ENCODE measurements at places on chromosomes 3 and 15. TPM values are rescaled to one million over a fixed set of nuclear protein-coding genes. Genes with fewer than 3 reads are reported as not detected.

DNA sequence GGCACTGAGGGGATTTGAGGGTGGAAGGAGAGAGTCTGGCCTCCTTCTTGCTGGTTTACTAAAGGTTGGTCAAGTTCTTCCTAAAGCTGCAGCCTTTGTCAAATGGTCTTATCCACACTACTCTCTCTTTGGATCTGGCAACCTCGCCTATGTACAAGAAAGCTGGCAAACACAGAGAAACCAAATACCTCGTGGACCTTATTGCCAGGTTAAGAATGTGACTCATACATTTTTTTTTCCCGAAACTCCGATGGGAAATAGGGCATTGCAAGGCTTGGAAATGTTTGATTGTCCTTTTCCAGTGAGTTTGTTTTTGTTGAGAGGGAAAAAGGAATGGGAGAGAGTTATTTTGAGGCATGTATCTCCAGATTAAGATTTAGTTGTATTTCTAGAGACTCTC, 13.9 kb downstream of the EOMES start:
- no peak for DNase-seq

DNA sequence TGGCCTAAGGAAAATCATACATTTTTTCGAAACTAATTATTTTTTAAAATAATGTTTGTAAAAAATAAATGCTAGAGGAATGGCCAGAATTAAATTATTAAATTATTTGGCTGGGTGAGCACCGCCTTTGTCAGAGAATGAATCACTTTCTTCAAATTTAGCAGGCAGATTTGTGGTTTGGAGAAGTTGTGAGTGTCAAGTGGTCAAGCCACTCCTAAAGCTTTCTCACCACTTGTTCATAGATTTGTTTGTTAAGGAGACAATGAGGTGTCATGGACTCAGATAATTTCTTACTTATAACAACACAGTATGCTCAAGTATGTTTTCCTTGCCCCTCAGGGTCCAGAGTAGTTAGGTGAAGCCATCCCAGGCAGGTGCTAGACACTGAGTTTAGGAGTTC, 196.2 kb downstream of the TUSC7 start:
- no peak for DNase-seq

KLF13 gene
- 21.5 TPM for total RNA-seq

DNA sequence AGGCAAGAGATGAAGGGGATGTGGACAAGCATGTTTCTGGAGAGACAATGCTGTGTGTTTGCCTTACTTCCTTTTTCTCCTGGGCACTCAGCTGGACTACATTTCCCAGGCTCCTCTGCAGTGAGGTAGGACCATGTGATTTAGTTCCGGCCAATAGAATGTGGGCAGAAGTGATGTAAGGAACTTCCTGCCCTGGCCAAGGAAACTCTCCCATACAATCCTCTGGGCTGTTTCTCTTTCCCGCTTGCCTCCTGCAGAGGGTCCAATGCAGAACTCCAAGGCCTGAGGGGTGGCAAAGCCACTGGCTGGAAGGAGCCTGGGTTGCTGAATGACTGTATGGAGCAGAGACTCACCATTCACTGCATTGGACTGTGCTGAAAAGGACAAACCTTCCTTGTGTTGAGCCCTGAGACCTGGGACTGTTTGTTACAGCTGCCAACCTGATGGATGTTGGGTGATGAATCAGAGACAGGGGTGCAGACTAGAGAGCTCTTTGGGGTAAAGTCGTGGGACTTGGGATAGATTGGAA, 82.7 kb upstream of the SLC6A6 start:
- DNase-seq, result peak; percentile 95

- no peak for DNase-seq
Observed at GRCh38 chr3:24683090-24683489, 188.4 kb upstream of the THRB start.

RBP2 gene
- total RNA-seq, result not detected

CORO2B gene
- 2.8 TPM for total RNA-seq

PCSK6 gene
- 6.7 TPM for total RNA-seq

RAD51 gene
- total RNA-seq, result 20.3 TPM

DNA sequence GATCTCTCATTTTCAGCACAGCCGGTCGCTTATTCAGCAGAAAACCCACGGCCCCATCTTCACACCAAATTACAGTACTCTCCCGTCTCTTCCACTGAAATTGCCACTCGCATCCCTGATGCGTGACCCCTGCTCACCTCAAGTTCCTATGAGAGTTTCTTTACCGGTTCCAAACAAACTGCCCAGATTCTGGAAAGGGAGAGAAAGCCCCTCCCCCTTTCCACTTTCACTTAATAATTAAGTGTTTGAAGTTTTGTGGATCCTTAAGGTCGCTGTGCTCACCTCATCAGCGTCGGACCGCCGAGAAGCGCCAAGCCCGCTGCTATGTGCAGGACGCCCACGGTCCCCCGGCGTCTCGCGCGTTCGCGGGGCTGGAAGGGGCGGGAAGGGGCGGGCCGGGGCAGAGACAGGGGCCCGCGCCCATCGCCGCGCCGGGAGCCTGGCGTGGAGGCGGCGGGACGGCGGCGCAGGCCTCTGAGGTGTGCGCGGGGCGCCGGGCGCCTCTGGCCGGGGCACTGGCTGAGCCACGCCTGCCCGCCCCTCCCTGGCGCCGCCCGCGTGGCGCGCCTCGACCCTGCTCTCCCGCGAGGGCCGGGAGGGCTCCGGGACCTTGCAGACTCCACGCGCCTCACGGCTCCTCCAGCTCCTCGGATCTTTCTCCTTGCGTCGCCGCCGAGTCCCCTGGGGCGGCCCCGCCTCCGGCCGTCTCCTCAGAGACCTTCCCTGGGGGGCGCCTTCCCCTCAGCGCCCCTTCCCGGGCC, at the start of gene GPR156:
GPR156 (minus strand) TSS at position 476 of the 761 bp plus-strand sequence. CDS start 41,124 bp downstream, outside the sequence.
- peak; percentile 64 for DNase-seq

ABI3BP gene
- 0.39 TPM for total RNA-seq

CELF6 gene
- total RNA-seq, result 0.14 TPM

- DNase-seq, result no peak
Observed at GRCh38 chr15:45802140-45802539, 167.3 kb downstream of the SQOR start.

DNA sequence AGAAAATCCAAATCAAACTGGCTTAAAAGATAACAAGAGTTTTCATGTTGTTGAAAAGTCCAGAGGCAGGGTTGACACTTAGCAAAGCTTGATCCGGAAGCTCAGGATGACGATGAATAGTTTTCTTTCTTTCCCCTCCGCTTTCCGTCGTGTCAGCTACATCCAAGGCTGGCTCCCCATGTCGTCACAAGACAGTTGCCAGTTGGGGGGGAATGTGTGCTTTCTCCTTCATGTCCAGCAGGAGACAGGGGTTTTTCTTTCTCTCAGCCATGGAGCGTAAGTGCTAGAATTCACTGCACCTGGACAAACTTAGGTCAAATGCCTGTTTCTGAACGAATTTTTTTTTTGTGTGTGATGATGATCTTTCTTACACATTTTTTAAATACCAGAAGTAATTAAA, 273.8 kb upstream of the RGMA start:
- peak; percentile 76 for DNase-seq

- no peak for DNase-seq
Observed at GRCh38 chr3:107651782-107652181, 129.0 kb downstream of the BBX start.

WNT5A gene
- total RNA-seq, result 4.0 TPM

PIK3R4 gene
- total RNA-seq, result 65.1 TPM

CCR3 gene
- total RNA-seq, result not detected

DNA sequence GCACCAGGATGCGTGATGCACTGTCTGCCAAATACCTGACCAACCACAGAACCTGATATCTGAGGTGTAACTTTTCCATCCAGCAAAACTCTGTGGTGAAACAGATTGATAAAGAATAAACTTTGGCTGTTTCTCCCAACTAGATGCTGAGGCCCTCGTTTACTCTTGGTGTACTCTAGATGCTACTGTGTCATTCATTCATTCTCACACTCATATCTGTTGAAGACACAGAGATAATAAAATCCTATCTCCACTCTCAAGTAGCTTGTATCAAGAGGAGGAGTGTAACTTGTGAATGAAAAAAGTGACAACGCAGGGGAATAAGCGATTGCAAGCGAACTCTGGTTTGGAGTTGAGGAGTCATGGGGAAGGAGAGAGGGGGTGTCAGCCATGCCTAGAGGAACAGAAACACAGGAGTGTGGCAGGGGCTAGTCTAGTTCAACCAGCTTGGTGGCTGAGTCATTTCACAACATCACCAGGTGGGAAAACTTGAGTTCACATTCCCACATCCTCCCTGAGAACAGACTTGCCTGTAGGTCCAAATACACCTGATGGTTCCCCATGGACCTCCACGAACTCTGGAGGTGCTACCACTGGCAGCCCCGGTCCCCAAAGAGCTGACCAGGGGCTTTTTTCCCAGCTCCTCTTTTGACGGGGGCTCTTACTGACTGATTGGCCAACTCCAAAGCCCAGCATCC, 73.3 kb upstream of the SNRK start:
- no peak for DNase-seq

WDR72 gene
- total RNA-seq, result 1.9 TPM

OR5K2 gene
- not detected for total RNA-seq

- no peak for DNase-seq
Observed at GRCh38 chr15:77380033-77380432, 39.9 kb downstream of the PEAK1 start.

AHSG gene
- not detected for total RNA-seq

DNA sequence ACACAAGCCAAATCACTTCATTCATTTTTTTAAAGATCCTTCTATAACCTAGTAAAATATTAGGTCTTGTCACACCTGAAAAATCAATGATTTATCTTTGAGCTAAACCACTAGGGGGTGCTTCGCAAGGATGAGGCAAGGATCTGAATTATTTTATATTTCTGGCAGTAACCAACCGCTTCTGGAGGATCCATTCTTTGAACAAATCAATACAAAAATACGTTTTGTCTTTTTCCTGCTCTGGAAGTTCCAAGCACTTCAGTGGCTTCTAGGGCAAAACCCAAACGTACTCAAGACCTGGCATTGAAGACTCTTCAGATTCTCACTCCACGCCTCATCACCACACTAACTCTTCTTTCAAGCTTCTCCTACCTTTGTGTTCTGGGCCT, 486 bp downstream of the LSG1 start:
- peak; percentile 60 for DNase-seq

GRCh38 chr15:77818484-77819047, 185.9 kb upstream of the LINGO1 start:
- peak; percentile 44 for DNase-seq

CKMT1B gene
- total RNA-seq, result 31.4 TPM

DNA sequence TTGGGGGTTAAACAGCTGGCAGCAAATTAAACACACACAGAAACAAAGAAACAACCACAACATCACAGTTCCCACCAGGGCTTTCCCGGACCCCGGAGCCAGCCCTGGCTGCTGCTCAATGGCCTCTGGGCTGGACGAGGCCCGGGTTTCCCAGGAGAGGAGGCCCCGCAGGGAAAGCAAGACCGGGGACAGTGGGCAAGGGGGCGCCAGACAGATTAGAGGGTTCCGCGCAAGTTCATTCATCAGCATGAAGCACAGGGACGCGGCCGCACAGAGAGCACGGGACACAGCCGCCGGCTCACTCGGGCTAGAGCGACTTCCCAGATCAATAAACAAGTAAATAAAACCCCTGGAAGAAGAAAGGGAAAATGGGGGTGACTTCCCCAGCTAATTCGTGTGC, 66.4 kb upstream of the RPL32 start:
- DNase-seq, result peak; percentile 50

GRCh38 chr3:43879166-43879565, 188.4 kb downstream of the ABHD5 start:
- peak; percentile 95 for DNase-seq

All from GM23338 (cell line).